D341Med (cell line): ENCODE measurements at places on chromosomes 5 and 9.

DNA sequence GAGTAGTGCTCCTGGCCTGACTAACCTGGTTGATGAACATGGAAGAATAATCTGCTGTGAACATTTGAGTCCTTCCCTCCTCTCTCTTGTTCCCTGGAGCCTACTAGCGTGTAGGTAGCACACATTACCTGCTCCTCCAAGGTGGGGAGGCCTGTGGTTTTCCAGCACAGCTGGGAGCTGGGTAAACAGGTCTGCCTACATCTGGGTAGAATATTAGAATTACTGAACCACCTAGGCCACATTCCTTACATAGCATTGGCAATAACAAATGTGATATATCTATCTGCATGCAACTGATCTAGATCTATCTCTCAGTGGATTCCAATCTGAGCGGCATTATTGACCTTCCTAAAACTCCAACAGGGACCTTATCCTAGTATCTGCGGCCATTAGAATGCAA, 151.0 kb upstream of the ZNF366 start:
- no peak for DNase-seq

- no peak for DNase-seq
These were observed 605.6 kb downstream of the PDE4D start for GRCh38 chr5:59287884-59288283.

- DNase-seq = peak; percentile 37
These were observed 49.4 kb downstream of the TGFBR1 start for GRCh38 chr9:99154356-99154755.

DNA sequence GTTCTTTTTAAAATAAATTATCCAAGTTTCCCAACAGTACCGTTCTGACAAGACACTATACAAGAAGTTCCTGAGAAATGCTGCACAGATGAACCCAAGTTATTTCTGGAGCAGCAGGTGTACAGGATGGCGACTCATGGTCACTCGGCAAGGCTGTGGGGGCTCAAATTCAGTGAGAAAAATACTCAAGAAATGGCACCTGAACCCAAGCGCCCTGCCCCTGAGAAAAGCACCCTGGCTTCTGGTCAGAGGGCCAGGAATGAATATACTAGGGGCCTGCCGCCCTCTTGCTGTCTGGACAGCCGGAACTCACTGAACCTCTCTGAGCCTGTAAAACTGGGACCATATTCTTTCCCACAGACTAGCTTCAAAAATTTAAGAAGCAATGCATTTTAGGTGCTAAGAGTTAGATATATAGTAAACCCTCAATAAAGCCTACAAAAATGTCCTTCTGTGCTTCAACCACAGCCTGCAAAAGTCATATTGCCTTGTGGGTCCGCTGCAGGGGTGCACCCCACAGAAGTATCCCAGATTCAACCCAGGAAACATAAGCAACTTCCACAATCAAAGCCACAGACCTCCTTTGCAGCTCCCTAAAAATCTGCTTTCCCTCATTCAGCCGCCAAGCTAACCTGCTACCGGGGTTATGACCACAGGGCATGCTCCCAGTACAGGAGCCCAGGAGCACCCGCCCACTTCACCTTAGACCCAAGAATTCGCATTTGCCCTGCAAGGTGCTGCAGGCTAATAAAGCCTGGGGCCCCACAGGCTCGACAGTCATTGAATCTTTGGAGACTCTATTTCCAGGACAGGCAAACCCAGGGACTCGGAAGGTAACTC, 1.4 kb downstream of the RAPGEF1 start:
- DNase-seq = no peak

DNA sequence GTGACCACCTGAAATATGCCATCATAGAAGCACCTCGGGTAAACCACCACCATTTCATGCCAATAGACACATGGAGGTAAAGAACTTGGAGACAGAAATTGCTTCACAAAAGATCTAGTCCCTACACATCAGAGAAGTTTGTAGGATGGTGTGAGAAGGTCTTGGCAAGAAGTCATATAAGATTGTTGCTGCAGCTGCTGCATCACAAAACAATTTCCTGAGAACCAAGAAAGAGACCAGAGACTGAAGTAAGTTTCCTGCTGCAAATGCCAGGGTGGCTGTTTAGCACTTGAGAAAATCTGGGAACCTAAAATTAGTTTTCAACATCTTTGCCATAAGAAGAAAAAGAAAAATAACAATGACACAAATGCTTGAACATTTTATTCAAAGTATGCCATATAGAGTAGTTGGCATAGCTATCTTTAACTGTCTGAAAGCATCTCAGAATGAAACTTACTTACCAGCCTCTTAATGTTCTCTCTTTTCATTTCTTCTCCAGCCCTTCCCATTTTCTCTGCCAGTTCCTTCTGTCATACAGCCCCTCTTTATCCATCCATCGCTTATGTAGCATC, 114.3 kb downstream of the KCTD16 start:
- DNase-seq = no peak

GRCh38 chr9:113876151-113876992, at the start of gene ZNF618:
Gene ZNF618, plus strand, starts transcription at chr9:113876309. Its CDS starts 72 bp downstream, at chr9:113876381.
- DNase-seq = peak; percentile 88

DNA sequence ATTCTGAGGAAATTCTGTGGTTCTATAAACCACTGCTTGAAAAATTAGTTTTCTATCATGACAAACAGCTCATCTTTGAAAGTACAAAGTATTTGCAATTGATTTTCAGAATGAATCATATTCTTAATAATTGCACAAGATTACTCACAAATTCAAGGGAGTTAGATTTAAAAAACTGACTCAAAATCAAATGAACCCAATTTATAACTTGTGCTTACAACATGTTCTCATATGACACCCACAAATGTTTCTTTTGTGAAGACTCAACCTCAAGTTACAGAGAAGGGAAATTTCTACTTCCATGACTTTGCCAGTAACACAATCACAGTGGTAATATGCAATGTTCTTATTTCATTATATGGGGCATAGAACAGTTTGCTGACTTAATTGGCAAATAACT, 272.0 kb upstream of the ACTBL2 start:
- DNase-seq = no peak

DNA sequence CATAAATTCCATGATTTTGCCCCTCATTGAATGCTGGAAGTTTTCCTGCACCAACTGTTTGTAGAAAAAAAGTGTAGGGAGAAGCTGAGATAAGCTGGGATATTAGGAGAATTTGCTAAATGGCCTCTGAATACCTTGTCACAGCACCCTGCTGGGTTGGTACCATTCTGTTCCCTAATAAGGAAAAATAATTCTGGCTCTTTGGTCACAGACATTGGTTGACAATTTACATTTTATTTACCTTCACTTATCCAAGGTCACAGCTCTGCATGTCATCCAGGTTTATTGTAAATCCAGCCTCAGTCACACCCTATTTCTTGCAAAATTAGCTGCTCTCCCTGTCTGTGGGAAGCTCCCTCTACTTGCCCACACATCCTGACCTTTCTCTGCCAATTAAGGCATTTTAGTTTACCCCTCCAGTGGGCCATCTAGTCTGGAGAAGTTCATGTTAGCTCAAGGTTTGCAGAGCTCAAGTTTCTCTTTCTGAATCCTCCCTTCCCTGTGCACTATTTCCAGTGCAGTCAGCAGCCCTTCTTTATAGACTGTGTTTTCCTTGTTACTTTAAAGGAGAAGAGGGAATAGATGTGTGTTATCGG, 115.4 kb upstream of the NTRK2 start:
- DNase-seq = no peak

DNA sequence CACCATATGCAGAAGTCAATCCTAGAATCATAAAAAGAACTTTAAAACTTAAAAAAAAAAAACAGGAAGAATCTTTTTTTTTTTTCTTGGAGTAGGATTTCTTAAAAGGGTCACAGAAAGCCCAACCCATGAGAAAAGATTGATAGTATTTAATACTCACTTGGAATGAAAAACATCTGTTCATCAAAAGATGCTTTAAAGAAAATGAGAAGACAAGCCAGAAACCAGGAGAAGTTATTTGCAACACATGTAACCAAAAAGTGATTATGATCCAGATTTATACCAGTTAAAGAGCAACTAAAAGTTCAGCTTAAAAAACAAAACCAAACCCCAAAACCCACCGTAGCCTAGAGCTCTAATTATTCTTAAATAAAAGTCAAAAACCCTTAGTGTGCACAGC, 69.3 kb downstream of the TLE4 start:
- DNase-seq = no peak

DNA sequence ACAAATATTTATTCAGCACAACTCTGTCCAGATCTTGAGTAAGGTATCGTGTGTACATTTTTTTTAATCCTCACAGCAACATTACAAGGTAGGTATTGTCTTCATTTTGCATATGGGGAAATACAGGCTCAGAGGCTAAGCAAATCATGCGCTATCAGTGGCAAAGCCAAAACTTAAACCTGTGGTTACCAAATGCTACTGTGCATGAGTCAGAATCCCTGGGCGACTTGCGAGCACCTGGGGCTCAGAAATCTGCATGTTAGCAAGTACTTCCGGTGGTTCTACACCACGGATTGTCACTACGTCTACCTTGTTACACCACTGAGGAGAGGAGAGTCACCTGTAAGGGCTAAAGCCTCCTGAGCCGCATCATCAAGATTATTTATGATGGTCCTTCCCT, 21.3 kb downstream of the C5orf58 start:
- DNase-seq = no peak

GRCh38 chr9:20349568-20349967, 272.7 kb downstream of the MLLT3 start:
- no peak for DNase-seq

GRCh38 chr5:11390291-11390767, 513.9 kb downstream of the CTNND2 start:
- DNase-seq = no peak

- no peak for DNase-seq
These were observed 8.0 kb downstream of the WHRN start for GRCh38 chr9:114497236-114497635.

GRCh38 chr9:99127356-99128132, 22.6 kb downstream of the TGFBR1 start:
- no peak for DNase-seq
